NCI-H2171 treated with DMSO at 0.1 percent for 48 hours (cell line): ENCODE measurements at places on chromosomes 4 and X.

- no peak for DNase-seq
Observed at GRCh38 chr4:78945651-78946179, 6.5 kb upstream of the PAQR3 start.

GRCh38 chr4:2672700-2673099 is 83.4 kb downstream of the TNIP2 start:
- DNase-seq = no peak

DNA sequence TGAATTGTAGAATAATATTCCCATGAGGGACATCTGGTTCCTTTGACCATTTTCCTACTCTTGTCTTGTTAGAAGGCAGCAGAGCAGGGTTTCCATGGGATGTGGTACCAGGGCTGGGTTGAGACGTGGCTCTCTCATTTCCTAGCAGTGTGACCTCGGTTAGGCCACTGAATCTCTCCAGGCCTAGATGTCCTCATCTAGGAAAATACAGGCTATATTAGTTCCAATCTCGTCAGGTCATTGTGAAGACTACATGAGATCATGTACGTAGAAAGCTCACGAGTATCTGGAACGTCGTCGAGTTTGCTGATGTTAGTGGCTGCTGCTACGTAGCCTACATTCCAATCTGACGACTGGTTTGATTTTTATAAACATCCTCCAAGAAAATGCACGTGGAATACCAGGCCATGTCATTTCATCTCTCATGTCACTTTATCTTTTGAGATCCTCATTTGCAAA is 278.2 kb upstream of the GATB start:
- no peak for DNase-seq

DNA sequence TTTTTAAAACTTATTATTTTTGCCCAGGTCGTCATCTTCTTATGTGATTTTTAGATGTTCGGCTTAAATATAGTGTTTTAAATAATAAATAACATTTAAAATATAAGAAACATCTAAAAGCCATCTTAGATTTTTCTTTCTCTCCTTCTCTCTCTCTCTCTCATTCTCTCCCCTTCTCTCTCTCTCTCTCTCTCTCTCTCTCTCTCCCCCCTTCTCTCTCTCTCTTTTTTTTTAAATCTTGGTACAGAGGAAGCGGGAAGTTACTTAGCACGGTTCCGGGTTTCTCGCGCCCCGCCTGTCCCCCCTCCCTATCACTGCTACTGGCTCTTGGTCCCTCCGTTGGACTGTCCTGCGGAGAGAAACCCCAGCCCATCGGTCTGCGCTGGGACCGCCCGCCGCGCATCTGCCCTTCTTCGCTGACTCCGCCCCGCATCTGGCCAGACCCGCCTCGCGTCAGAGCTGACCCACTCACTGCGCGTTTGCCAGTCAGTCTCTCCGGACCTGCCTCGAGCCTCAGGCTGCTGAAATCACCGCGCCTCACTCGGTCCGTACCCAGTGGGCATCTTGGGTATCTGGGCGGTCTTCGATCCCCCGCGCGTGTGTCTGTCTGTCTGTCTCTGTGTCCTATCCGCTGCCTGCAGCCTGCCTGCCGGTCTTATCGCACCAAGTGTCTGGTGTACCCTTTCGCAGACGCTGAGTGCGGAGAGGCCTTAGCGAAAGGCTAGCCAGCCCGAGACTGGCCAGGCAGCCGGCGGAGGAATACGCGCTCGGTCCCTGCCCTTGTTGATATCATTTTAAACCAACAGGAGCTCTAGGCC is at the start of gene PABPC5:
Gene PABPC5, plus strand, starts transcription at position 489 of the 818 bp plus-strand sequence. CDS start 739 bp downstream, outside the sequence.
- DNase-seq = no peak

DNA sequence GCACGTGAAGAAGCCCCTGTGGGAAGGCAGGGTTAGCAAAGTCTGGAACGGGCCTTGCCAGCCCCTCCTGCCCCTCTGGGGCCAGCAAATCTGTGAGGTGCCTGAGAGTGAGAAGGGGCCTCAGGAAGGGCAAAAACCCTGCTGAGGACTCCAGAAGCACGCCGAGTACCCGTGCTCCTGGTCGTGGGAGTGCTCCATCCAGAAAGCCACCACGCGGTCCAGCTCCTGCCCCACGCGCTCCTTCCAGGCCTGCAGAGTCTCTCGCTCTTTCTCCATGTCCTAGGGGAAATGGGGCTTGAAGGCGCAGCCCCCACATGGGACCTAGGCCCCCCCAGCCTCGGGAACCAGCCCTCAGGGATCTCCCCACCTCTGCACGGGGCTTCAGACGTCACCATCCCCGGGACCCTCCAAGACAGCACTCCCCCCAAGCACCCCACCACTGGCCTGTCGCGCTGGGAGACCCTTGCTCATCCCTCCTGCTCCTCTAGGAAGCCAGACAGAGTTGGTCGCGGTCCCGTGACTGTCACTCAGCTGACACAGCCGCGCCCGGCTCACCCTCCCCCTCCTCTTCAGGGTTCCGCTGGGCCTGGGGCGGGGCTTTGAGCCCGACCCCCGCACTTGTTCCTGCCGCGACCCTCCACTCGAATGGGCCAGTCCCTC is at the start of gene RENBP:
Gene RENBP, minus strand, starts transcription at position 504 of the 660 bp plus-strand sequence. Its CDS starts 33 bp downstream, at position 471.
- no peak for DNase-seq

GRCh38 chr4:133803341-133803740 is 398.2 kb downstream of the PABPC4L start:
- DNase-seq = no peak

DNA sequence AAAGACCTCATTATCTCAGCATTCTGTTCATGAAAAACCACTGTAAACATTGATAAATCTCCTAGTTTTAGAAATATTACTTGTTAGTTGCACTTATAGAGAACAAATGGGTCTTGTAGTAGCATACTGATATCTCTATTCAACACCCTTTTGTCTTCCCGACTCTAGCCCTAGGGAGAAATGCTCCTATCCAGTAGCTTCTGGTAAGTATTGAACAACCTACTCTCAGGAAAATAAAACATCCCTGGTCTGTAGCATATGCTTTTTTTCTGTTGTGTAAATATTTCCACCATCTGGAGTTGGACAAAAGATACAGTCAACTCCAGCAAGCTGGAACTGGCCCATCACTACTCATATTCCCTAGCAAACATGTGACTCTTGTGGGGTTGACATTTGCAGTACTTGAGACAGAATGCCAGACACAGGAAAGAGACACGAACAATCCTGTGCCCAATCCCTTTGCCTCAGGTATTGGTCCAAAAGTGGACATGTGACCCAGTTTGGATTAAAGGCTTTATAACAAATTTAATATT is 188.2 kb downstream of the GC start:
- DNase-seq = peak; percentile 97

GRCh38 chr4:77815636-77816035 is 3.5 kb downstream of the CNOT6L start:
- no peak for DNase-seq

- no peak for DNase-seq
Observed at GRCh38 chr4:40956721-40957255, 207.0 kb downstream of the NSUN7 start.

- no peak for DNase-seq
Observed at GRCh38 chr4:15476396-15476795, 6.7 kb downstream of the CC2D2A start.
